ENCODE measurements at places on chromosomes 2 and 18. TPM values are rescaled to one million over a fixed set of nuclear protein-coding genes. Genes with fewer than 3 reads are reported as not detected.

Gene ALKAL2
- total RNA-seq = 11.9 TPM

GRCh38 chr2:11031876-11032275, 120.1 kb downstream of the KCNF1 start:
- DNase-seq = no peak
- no peaks in the 10 kb centered on the region for H3K36me3 ChIP-seq
- H3K27ac ChIP-seq = no peak overlapping the region

- peaks cover 12% of the 10 kb centered on the region for H3K36me3 ChIP-seq
- H3K4me1 ChIP-seq = peaks cover 18% of the 10 kb centered on the region
- DNase-seq = no peak
- no peaks in the 10 kb centered on the region for H3K27me3 ChIP-seq
- no peak overlapping the region for H3K4me3 ChIP-seq
- no peak overlapping the region for H3K27ac ChIP-seq
Observed at GRCh38 chr2:70145851-70146739, 44.7 kb downstream of the C2orf42 start.

GRCh38 chr2:105301646-105302045, 27.9 kb downstream of the TGFBRAP1 start:
- no peaks in the 10 kb centered on the region for H3K4me1 ChIP-seq
- H3K27ac ChIP-seq = no peak overlapping the region
- no peak for DNase-seq
- H3K27me3 ChIP-seq = no peaks in the 10 kb centered on the region
- H3K4me3 ChIP-seq = no peak overlapping the region
- H3K36me3 ChIP-seq = peaks cover 38% of the 10 kb centered on the region

Gene ZNF396
- total RNA-seq = 2.5 TPM

Gene CMPK2
- 8.3 TPM for total RNA-seq

GRCh38 chr2:190088917-190089316, 26.4 kb upstream of the MSTN start:
- H3K27ac ChIP-seq = no peak overlapping the region
- no peaks in the 10 kb centered on the region for H3K27me3 ChIP-seq
- H3K4me1 ChIP-seq = no peaks in the 10 kb centered on the region

Gene GNLY
- total RNA-seq = 1.0 TPM

Gene DSC2
- total RNA-seq = 2.1 TPM

Gene SPP2
- total RNA-seq = not detected

Gene FAM124B
- total RNA-seq = 6.2 TPM

DNA sequence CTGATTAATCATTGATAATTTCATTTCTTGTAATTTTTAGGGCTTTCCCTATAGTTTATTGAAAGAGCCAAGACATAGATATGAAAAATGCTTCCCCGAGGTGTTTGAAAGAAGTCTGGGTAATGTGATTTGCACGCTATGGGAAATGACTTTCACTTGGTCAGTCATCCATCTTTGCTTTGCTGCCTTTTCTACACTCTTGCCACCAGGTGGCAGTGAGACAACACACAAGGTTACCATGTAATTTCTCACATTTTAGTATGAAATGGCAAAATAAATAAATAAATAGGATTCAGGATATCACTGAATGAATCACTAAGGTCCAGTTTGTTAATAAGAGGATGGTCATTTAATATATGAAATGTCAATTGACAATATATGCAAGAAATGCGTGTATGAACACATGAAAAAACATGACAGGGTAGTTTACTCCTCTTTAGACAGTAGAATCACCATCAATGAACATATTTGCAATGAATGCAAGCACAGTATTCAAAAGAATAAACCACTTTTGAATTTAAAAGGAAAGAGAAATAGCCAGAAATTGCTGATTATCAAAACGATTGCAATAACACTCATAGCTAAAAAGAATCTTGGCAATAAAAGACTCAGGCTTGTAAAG, 52.2 kb upstream of the KCNH7 start:
- no peak overlapping the region for H3K27ac ChIP-seq
- no peak for DNase-seq
- H3K27me3 ChIP-seq = no peaks in the 10 kb centered on the region

GRCh38 chr2:36369716-36370115, 14.1 kb downstream of the CRIM1 start:
- H3K36me3 ChIP-seq = no peaks in the 10 kb centered on the region
- no peaks in the 10 kb centered on the region for H3K27me3 ChIP-seq
- peak overlapping the region; percentile 52 for H3K27ac ChIP-seq

Gene PTGR3
- 27.5 TPM for total RNA-seq

- no peak for DNase-seq
- H3K27me3 ChIP-seq = no peaks in the 10 kb centered on the region
- peaks cover 26% of the 10 kb centered on the region for H3K4me1 ChIP-seq
- H3K27ac ChIP-seq = no peak overlapping the region
Observed at GRCh38 chr2:109385506-109385905, 228.3 kb downstream of the SEPTIN10 start.

Gene DNAJC5G
- not detected for total RNA-seq

Gene RFTN2
- total RNA-seq = 6.4 TPM

DNA sequence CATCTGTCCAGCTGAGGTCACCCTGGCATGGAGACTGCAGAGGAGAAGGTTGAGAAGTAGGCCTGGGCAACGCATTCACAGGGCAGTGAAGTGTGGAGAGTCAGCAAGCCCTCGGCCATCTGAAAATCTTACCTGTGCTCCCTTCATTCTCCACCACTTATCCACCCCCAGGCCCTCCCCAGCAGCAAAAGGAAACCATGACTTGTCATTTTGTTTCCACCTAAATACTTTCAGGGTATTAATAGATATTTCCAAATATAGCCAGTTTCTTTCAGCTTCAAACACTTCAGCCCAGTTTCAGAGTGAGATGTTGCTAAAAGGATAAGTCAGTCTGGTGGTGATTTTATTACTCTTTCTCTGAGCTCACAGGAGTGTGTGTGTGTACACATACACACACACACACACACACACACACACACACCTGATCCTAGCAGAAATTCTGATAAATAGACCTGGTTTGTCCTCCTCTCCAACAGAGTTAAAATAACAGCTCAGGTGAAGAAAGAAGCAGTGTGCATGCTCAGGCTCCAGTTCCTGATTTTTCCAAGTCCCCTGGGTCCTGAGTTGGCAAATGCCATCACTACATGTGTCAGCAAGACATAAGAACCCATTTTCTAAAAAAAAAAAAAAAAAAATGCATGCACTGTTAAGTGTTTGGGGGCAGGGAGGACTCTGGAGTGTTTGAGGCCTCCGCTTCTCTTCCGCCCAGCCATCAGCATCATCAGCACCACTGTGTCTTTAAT, 82.8 kb downstream of the LOXHD1 start:
- no peak overlapping the region for H3K4me3 ChIP-seq
- peak; percentile 75 for DNase-seq

Data from esophagus muscularis mucosa (tissue), 4 donors.